Activated CD4-positive, alpha-beta T cell treated with anti-CD3 and anti-CD28 coated beads, Interleukin-2, amount 50 U/mL, for 1 hour (primary cell): ENCODE measurements at places on chromosomes 2 and 18.

- no peak for DNase-seq
Observed at GRCh38 chr2:7060631-7061449, 143.6 kb downstream of the RNF144A start.

GRCh38 chr2:232435375-232435648, 20.6 kb upstream of the ALPI start:
- no peak for DNase-seq

GRCh38 chr18:62738639-62739038, 23.3 kb downstream of the PHLPP1 start:
- DNase-seq = no peak

GRCh38 chr2:224849264-224849663, 133.1 kb upstream of the CCDC195 start:
- DNase-seq = no peak

DNA sequence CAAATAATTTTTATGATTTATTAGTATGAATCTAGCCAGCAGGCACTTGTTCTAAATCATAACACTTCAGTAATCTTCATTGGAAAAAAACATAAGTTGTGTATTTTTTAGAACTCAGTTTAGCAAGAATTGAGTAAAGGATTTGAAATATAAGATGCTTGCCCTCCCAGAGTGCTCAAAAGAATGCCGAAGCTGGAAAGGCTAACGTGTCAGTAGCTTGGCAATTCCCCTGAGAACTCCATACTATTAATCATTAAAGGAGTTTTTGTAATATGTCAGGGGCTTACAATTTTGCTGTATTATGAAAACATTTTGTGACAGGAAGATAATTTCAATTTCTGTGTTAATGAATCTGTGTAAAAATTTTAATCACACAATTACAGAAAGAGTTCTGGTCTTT, 122.7 kb downstream of the GULP1 start:
- no peak for DNase-seq

- no peak for DNase-seq
Observed at GRCh38 chr2:57696016-57696415, 350.6 kb upstream of the VRK2 start.
